ENCODE measurements at places on chromosomes 12 and 14. TPM values are rescaled to one million over a fixed set of nuclear protein-coding genes. Genes with fewer than 3 reads are reported as not detected.

GRCh38 chr12:42482748-42483520 lies 106.6 kb downstream of the PRICKLE1 start:
- DNase-seq, result peak; percentile 44

ACVR1B gene
- total RNA-seq, result 6.1 TPM

ETV6 gene
- total RNA-seq, result 6.1 TPM

DNA sequence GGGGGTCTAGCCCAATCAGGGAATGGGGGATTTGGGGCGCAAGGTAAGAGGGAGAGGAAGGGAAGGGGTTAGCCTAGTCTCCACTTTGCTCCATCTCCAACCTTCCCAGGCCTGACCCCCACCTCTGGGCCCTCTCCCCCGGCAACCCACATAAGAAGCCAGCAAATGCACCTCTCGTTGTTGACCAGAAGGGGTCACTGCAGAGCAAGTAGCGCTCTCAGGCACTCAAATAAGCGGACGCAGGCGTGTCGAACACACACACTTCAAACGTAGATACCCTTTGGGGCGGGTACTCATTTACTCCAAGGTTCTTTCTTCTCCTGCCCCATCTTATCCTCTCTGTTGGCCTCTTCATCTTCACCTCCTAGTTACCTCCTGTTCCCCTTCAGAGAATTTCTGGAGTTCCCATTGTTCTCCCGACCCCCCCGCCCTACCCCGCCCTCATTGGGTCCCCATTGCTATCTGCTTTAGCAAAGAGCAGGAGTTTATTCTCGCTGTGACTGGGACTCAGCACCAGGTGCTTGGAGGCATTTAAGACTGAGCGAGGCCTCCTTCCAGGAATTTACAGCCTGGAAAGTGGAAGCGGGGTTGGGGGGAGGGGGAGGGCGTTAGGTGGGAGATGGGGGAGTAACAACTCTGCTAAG lies 1.5 kb upstream of the SRRM4 start:
- DNase-seq, result peak; percentile 21

DNA sequence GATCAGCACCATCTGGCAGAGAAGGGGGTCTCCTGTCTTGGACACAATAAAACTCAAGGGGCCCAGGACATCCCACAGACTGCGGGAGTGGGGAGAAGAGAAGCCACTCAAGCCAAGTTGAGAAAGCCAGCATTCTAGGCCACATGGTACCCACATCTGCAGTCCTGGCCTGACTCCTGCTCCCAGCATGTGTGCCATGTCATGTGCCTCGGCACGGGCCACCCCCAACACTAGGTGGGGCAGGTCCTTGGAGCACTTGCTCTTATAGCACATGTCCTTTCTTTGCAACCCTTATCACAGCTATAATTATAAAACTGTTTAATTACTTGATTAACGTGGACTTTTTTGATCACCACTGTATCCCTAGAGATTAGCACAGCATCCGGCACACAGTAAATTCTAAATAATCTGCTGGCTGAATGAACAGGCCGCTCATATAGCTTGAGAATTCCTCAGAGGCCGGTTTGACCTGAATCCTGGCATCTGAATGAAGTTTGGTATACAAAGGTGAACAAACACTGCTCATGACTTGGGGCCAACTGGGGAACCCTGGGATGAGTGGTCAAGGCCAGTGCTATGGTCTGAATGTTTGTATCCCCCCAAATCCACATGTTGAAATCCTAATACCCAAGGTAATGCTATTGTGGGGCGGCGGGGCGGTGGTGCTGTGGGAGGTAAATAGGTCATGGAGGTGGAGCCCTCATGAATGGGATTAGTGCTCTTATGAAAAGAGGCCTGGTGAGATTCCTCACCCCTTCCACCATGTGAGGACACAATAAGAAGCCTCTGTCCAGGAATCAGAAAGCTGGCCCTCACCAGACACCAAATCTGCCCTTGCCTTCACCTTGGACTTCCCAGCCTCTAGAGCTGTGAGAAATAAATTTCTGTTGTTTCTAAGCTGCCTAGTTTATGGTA lies 6.6 kb downstream of the NCKAP5L start:
- no peak for DNase-seq

DNA sequence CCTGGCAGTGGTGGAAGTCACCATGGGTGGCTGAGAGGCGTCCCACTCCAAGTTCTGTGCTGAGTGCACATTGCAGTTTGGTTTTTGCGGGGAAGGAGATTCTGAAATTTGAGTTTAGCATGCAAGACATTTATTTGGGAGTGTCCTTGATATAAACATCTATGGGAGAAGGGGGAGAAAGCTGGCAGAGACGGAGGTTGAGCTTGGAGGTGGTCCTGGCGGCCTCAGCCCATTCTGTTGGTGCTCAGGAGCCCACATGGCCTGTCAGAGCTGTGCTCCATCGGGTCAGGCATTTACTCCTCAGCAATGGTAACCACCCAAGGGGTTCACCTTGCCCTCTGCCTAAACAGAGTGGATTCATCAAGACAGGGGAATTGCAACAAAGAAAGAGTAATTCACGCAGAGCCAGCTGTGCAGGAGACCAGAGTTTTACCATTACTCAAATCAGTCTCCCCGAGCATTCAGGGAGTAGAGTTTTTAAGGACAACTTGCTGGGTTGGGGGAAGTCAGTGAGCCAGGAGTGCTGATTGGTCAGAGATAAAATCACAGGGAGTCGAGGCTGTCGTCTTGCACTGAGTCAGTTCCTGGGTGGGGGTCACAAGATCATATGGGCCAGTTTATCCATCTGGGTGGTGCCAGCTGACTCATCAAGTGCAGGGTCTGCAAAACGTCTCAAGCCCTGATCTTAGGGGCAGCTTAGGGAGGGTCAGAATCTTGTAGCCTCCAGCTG lies 323.3 kb upstream of the TMEM132C start:
- DNase-seq, result peak; percentile 82

DNA sequence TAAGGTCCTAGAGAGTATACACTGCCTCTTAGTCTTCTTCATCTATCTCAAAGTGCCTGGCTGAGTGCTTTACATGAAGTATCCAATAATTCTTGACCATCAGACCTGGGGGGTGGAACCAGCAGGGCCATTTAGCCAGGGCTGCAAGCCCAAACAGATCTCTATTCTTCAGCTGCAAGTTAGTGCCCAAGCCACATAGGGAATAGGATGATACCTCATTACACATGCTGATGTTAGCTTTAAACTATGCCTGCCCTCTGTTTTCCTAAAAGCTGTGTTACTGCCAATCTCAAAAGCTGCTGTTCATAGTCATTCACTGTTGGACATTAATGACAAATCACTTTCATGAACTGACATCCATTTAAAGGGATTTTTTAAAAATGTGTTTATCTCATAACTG lies 16.7 kb upstream of the IFNG start:
- DNase-seq, result no peak

DNA sequence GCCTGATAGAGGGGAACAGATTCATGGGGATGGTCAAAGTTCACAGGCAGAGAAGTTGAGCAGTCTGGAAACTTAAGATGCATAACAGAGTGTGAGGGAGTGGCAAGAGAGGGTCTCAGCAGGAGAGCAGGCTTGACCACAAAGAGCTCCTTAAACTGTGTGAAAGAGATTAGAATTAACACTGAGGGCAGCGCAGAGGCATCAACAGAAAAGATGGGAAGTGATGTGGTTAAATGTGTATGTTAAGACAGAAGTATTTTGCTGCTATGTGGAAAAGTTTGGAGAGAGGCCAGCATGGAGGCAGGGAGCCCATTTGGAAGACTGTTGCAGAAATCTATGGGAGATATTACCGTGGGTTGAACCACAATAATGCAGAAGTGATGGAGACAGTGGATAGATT lies 122.7 kb upstream of the LMNTD1 start:
- DNase-seq, result peak; percentile 31

DNA sequence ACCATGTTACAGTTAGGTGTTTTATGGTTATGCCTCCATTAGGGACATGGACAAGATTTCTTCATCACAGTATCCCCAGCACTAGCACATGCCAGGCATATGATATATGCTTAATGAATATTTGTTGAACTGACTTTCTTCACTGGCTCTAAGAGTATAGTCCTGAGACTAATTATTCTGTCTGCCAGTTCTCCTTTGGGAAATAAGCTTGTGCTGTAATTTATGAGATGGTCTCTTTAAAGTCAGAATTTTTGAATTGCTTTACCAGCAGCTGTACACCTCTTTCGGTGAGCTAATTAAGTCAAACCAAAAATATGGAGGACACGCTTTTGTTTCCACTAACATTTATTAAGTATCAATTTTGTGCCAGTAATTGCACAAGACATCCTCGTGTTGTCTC lies 4.8 kb upstream of the KRT72 start:
- no peak for DNase-seq

AKT1 gene
- total RNA-seq, result 86.5 TPM

GRCh38 chr12:51850965-51851299 lies 2.4 kb upstream of the FIGNL2 start:
- DNase-seq, result no peak

- DNase-seq, result peak; percentile 63
Observed at GRCh38 chr14:76876076-76876475, 49.9 kb downstream of the LRRC74A start.

DNA sequence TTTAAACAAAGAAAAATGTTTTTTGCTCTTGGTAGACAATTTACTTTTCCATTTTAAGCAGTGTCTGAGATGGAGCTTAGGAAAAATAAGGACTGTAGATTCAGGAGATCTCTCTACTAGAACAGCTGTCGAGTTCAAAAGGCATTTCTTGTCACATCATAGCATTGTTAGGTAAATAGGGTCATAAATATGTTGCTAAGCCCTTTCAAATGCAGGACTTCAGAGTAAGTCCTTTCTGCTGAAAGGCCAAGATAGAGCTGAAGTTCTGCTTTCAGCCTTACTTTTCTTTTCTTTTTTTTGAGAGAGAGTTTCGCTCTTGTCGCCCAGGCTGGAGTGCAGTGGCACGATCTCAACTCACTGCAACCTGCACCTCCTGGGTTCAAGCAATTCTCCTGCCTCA lies 98.2 kb downstream of the SYNE2 start:
- no peak for DNase-seq

IRAK3 gene
- 0.02 TPM for total RNA-seq

- DNase-seq, result no peak
Observed at GRCh38 chr12:69698769-69699540, at the start of gene BEST3. BEST3 (minus strand) TSS chr12:69699303; CDS start chr12:69697798, 1,505 bp downstream.

DNA sequence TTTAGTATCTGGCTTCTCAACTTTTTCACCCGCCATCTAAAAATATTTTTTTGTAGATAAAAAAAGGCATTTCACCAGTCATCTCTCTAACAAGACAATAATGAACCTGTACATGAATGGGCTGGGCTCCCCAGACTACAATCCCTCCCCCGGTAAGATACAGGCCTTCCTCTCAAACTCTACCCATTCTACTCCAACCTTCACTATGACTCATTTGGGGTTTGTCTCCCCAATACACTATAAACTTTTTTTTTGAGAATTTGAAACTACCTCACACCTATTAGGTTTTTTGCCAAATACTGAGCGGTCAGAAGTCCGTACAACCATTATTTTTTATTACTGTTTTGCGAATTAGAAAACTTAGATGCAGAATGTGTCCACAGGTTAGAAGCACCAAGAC lies 784 bp downstream of the RPL6 start:
- no peak for DNase-seq

- no peak for DNase-seq
Observed at GRCh38 chr14:33294419-33294818, 355.7 kb downstream of the NPAS3 start.

NINJ2 gene
- not detected for total RNA-seq

GRCh38 chr12:52865090-52865944 lies 16.5 kb upstream of the KRT78 start:
- peak; percentile 64 for DNase-seq

DNA sequence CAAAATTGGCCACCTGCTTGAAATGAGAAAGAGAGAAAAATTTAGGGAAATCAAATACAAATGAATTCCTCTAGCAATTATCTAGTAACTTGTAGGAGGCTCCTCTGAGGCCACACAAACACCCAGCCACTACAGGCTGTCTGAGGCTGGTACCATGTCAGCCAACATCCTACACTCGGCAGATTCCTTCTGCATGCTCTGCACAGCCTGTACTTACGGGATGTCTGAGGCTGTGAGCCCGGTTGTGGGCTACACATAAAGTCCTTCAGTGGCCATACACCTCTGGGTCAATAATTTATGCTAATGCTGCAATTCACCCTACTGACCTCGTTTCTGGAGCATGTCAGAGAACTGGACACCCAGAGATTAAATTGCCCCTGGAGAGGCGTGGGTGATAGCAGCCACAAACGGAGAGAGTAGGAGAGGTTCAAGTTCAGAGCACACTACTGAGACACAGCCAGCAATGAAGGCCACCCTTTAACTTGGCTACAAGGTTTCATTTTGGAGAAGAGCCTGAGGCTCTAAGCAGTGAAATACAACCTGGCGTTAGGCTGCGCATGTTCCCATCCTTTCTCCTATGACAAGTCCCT lies 28.9 kb downstream of the WSCD2 start:
- no peak for DNase-seq

Data from H4 (cell line).